Effector CD8-positive, alpha-beta T cell (primary cell): ENCODE measurements at places on chromosomes 7 and 10.

DNA sequence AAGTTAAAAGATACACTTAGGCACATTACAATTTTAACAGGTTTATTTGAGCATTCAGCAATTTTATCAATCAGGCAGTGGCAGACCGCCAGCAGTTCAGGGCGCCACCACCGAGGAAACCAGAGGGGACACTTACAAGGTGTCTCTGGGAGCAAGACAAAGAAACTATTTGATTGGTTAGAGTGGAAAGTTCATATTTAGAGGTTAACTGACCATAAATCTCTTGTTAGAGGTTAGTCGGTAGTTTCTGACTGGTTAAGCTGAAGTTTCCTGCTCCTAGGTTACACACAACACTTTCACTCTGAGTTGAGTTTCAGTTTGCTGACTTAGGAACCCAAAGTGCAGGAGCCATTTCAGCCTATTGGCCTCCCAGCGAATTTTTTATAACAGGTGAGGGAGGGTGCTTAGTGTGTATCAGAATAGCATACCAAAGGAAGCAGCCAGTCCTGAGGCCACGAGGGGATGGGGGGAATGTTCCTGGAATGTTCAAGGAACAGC, 10.8 kb upstream of the PVRIG start:
- DNase-seq, result no peak

- no peak for DNase-seq
These were observed 549 bp upstream of the DDX50 start for GRCh38 chr10:68900427-68901104.

- no peak for DNase-seq
These were observed 172.3 kb upstream of the ADO start for GRCh38 chr10:62632071-62632809.

DNA sequence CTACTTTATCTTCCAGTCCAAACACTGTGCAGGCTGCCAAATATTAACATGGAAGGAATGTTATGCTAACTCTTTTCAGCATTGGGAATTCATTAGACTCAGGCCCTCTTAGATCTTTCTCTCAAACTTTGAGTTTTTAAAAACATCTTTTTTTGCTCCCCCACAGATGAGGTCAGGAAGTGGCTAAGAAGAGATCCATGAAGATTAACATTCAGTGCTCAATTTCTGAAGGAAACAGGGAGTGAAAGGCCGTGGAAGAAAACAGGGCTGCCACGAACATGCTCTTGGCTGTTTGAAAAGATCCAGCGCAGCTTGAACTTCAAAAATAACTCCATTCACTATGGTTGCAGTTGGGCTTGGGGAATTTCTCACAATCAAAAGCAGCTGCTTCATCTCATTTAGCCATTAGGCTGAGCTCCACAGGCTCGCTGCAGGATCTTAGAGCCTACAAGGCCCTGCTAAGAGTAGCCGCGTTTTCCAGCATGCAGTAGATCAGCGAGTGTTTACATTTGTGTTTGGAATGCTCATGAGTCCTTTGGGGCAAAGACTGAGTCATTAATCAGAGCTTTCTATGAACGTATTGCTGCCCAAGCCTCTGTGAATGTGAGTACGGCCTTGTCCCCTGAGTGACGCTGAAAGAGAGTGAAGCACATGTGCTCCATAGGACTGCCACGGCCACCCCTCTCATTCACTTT, 41.2 kb upstream of the TNS3 start:
- no peak for DNase-seq

GRCh38 chr10:116720241-116720643, 22.1 kb downstream of the HSPA12A start:
- no peak for DNase-seq
